ENCODE measurements at places on chromosomes 3 and 15.

- DNase-seq = no peak
Measured at GRCh38 chr15:25799906-25800700, 63.0 kb downstream of the ATP10A start.

GRCh38 chr15:69422336-69422895 lies 8.3 kb downstream of the KIF23 start:
- DNase-seq = no peak

DNA sequence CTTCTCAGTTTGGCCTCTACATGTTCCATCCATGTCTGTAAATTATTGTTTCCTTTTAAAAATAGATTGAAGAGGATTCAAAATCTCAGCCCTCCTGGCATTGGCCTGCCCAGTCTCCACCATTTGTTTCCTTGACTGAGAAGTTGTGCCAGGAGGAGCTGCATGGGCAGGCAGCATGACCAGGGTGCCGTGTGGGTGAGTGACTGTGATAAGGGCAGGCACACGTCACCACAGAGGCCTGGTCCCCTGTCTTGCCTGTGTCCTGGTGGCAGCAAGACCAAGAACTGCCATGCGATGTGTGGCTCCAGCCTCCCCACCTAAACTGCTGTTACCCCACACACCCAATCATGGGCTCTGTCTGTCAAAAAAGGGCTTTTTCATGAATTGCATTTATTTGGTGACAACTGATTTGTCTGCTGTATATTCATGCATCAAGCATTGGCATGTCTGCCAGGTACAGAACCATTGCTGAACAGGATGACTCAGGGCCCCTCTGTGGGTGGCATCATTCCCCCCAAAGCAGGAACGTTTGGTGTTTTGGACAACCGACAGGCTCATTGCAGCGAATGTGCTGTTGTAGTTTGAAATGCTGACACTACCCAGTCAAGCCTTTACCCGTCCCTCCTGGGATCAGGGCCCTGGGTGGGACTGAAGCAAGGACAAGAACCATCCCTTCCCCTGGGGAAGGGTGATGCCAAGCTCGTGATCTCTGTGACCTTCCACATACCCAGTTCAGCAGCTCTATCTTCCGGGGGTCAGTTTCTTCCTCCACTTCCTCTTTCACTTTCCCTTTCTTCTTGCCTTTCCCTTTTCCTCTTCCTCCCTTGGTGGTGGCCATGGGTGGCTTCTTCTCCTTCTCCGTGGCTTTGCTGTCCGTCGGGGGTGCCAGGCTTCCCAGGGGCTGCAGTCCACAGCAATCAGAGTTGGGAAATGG lies 51.6 kb downstream of the TRPM1 start:
- no peak for DNase-seq

GRCh38 chr3:106281221-106281620 lies 412.4 kb upstream of the CBLB start:
- no peak for DNase-seq

DNA sequence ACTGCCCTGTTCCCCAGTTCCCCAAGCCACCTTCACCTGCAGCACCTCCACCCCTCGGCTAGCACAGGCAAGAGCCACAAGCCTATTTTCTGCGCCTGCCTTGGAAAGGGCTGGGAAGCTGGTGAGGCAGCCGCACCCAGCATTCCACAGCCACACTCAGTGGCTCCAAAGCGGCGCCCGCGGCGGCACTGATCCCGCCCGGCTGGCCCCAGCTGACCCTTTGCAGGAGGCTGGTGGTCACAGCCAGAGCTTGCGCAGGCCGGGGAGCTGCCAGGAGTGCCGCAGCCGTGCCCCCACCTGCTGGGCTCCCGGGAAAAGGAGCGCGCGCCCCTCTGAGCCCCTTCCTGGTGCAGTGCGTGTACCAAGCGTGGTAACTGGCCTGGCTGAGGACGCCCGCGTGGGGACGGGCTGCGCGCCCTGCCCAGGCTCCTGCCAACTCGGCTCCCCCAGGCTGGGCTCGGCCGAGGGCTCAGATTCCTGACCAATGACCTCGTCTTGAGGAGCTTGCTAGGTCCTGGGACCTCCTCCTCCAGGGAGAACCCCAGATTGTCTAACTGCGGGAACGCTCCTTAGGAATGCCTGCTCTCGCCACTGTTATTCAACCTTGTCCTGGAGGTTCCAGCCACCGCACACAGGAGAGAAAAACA lies 13.3 kb downstream of the GRAMD2A start:
- peak; percentile 34 for DNase-seq

DNA sequence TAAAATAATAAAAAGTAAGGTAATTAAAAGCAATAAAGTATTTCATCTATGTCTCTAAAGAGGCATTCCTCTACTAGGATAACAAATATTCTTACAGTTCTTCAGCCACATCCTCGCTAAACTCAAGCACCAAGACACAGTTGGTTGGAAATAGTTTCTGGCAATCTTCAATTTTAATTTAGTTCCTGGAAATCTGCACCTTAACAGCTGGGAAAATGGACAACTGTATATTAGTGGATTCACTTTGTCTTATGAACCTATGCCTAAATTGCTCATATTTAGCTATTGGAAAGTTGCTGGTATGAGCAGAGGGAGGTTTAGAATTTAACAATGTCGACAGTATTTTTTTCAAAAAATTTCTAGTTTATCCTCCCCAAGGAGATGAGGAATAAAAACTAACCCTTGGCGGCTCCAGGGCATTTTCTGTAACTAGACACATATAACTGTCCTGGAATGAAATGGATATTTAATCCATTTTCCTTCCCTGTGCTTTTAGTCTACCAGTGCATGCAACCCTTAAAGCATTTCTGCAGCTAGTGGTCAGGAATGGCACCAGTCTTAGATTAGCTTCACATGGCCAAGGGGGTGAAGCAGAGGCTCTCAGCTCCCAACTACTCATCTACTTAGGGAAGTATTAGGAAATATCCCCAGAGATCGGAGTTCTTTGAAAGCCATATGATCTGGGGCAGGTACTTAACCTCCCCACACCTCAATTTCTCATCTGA lies 290.0 kb upstream of the THBS1 start:
- DNase-seq = no peak

DNA sequence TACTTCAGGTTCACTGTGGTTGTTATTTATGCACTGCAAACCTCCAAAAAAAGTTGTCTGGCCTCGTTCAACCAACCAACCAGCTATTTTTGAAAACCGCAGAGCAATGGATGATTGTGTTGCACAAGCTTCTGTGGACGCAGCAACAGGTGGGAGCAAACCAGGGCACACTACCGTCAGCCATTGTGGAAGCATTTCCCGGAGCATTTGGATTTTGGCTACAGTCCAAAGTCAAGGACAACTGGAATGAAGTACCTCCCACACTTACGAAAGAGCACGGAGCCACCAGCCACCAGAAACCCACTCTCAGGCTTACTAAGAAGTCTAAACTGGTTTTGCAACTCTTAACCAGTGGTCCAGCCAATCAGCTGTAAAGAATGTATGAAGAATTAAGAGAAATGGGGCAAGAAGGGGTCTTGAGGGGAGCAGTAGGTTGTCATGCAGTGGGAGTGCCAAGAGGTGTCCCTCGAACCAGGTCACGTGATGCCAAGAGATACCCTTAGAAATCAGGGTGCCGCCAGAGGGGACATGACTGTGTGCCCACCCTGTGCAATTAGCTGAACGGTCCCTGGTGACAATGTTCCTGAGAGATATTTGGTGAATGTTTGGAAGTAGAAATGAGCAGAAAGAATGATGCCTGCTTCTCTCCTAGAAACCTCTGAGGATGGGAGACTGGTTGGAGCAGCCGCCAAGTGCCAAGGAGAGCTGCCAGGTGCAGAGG lies 68.9 kb upstream of the PCSK6 start:
- no peak for DNase-seq

- no peak for DNase-seq
Measured at GRCh38 chr15:48557335-48557734, 88.2 kb downstream of the FBN1 start.

DNA sequence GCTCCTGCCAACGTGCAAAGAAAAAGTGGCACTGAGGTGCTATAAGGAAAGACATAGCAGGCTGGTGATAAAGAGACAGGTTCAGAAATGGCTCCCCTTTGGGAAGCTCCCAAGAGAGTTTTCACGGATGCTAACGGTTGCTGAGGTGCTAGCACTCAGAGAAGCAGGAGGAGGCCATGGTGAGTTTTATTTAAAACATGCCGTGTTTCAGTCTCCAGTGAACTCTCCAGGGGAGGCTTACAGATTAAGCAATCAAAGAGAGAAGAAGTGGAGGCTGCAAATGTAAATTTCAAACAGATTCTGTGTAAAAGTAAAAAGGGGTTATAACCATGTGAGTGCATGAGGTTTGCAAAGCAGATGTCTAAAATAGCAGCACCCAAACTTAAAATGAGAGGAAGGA lies 346.2 kb downstream of the NTRK3 start:
- no peak for DNase-seq

GRCh38 chr3:4493941-4494894 lies 1.1 kb downstream of the ITPR1 start:
- peak; percentile 36 for DNase-seq

DNA sequence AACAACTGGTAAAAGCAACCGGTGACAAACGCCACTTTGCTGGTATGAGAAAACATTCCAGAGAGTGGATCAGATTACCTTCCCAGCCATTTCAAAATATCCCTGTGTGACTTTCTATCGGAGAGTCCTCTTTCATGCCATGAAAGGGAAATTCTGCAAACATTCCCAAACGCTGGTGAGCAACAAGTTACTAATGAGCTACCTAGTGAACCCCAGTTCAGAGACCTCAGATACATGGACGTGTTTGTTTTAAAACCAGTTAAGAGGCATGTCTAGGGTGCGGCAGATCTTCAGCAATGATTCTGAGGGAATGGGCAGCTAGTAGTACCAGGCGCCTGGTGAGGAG lies 418.2 kb upstream of the NR2F2 start:
- DNase-seq = no peak

- no peak for DNase-seq
Measured at GRCh38 chr3:196287090-196287439, 461 bp downstream of the PCYT1A start.

GRCh38 chr3:140527156-140527555 lies 150.7 kb upstream of the TRIM42 start:
- no peak for DNase-seq

DNA sequence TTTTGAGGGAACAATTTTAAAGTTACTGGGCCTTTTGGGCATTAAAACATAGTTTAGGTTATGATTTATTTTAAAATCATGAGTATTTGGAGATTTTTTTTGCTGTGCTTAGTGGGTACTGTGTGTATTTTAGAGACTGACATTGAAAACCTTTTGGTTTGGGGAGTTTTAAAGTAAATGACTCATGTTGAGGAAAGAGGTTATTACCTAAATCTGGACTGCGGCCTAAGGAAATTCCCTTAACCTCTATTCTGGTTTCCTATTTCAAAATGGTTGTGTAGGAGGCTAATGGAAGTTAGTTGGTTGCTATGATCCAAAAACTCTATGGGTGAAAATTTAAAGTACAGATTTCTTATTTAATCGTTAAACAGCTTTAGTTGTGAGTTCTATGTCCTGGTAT lies 57.3 kb upstream of the DPH6 start:
- no peak for DNase-seq

- no peak for DNase-seq
Measured at GRCh38 chr15:78000927-78001249, 76.6 kb downstream of the TBC1D2B start.

GRCh38 chr15:32718821-32719716 lies 1.3 kb downstream of the GREM1 start:
- DNase-seq = no peak

DNA sequence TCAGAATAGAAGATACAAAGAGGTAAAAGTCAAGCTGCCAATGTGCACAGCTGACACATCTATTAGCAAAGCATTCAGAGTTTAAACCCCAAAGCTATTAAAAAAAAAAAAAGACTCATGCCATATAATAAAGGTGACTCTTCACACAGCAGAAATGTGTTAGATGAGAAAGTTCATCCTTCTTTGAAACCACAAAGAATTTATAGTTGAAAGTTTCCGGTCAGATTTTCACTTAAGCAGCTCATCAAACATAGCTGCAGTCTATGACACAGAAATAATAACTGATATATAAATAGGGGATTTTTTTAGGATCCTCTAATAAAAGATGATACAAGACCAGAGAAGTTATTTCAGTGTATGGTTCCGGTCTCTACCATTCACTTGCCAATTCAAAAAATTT lies 76.6 kb downstream of the WWTR1 start:
- DNase-seq = peak; percentile 63

GRCh38 chr3:143480344-143480743 lies 360.8 kb downstream of the CHST2 start:
- DNase-seq = peak; percentile 97

DNA sequence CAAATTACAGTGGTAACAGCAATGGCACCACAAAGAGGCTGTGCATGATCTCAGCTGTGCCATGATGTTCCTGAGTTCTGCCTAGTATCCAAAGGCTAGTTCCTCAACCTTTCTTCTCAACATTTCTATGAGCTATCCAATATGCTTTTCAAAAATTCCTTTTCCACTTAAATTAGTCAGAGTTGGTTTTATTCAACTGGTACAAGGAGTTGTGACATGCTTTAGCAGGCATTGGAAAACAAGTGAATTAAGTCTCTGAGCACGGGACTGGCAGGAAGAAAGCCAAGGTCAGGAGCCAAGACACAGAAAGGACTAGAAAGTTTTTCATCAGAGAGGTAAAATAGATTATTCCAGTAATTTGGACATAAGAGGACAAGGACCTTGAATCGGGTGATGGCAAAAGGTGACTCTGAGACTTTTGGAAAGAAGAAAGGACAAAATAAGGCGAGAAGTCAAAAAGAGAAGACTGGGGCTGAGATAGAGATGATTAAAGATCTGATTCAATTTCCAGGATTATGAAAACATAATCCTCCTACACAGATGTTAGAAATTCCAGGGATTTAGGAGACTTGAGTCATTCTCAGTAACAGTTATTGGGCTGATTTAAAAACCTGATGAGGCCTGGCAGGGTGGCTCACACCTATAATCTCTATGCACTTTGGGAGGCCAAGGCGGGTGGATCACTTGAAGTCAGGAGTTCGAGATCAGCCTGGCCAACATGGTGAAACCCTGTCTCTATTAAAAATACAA lies 36.1 kb downstream of the PBRM1 start:
- DNase-seq = no peak

DNA sequence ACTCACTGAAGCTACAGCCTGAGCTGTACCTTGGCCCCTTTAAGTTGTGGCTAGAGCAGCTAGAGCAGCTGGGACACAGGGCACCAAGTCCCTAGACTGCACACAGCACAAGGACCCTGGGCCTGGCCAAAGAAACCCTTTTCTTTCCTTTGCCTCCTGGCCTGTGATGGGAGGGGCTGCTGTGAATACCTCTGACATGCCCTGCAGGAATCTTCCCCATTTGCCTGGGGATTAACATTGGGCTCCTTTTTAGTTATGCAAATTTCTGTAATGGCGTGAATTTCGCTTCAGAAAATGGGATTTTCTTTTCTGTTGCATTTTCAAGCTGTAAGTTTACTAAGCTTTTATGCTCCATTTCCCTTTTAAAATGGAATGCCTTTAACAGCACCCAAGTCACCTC lies 611.2 kb upstream of the ARPP21 start:
- no peak for DNase-seq

DNA sequence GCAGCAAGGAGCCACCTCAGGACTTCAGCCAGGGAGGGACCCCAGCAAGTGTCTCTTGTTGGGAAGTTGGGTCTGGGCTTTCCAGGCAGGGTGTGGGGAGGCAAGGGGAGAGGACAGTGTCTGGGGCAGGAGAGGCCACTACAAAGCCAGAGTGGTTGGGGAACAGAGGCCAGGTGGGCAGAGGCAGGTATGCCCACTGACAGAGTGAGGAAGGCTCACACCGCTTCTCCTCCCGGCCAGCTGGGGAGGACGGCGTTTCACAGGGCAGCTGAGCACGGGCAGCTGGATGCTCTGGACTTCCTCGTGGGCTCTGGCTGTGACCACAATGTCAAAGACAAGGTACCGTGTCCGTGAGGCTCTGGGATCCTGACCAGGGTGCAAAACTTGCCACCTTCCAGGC lies 15.0 kb downstream of the ANKDD1A start:
- no peak for DNase-seq

All from kidney glomerular epithelial cell (primary cell).